ENCODE measurements at places on chromosomes 6 and 20. TPM values are rescaled to one million over a fixed set of nuclear protein-coding genes. Genes with fewer than 3 reads are reported as not detected.

APCDD1L gene
- 1.8 TPM for polyA plus RNA-seq

RUNX2 gene
- 0.38 TPM for polyA plus RNA-seq

GRCh38 chr6:8027965-8028651, 36.1 kb downstream of the BLOC1S5 start:
- DNase-seq = no peak

- no peak for DNase-seq
These were observed 106.2 kb downstream of the TULP4 start for GRCh38 chr6:158418501-158418900.

- no peak for DNase-seq
These were observed 46.9 kb upstream of the ARMC2 start for GRCh38 chr6:108801366-108801765.

DNA sequence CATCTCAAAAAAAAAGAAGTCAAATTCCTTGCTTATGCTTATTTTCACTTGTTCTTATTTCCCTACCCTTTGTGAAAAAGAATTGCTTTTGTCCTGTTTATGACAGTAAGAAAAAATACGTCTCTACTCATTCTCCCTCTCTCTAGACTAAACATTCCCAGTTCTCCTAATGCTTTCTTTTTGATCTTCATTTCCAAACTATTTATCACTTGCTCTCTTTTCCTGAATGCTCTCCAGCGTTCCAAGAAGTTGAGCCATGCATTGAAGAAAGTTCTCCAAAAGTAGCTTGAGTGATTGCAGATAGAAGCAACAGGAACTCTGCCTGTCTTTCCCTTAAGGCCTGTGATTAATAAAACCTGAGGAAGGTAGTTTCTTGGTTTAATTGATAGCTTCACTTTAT, 53.1 kb upstream of the TMEM170B start:
- no peak for DNase-seq

- no peak for DNase-seq
These were observed 1.7 kb upstream of the RTEL1 start for GRCh38 chr20:63656451-63656850.

PRPH2 gene
- polyA plus RNA-seq = 0.23 TPM

DNA sequence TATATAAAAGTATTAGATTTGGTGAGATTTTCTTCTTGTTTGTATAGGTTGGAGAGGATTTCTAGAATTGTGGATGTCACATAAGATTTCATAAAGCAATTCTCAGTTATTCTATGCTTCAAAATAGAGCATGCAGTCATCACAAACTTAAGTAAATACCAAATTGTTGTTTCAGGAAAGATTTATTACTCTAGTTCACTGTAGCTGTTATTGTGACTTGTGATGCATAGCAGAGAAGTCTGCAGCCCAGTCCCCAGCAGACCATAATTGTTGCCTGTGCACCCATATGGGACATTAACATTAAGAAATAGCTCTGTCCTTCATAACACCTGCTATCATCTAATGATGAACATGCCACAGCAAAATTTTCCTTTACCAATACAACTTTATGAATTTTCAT, 228.0 kb upstream of the FAM83B start:
- DNase-seq = no peak

- no peak for DNase-seq
These were observed 150.4 kb downstream of the BTBD3 start for GRCh38 chr20:12068121-12068520.

DNA sequence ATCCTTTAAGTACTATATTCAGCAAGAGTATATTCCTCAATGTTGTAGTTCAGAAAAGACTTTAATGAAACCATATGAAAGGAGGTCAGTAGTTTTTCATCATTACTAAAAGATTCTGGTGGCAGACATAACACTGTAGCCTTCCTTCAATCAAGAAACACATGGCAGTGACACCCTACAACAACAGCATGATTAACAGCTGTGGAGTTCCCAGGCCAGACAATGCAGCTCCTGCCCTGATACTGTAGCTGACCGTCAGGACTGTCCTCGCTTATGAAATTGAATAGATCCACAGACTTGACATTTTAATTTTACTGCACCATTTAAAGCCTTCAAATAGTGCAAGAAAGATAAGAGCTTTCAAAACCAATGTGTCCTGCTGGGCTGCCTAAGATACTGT, 43.6 kb downstream of the USP45 start:
- DNase-seq = no peak

WASF1 gene
- polyA plus RNA-seq = 35.5 TPM

- no peak for DNase-seq
These were observed 909 bp upstream of the NUDT3 start for GRCh38 chr6:34393191-34393965.

DNA sequence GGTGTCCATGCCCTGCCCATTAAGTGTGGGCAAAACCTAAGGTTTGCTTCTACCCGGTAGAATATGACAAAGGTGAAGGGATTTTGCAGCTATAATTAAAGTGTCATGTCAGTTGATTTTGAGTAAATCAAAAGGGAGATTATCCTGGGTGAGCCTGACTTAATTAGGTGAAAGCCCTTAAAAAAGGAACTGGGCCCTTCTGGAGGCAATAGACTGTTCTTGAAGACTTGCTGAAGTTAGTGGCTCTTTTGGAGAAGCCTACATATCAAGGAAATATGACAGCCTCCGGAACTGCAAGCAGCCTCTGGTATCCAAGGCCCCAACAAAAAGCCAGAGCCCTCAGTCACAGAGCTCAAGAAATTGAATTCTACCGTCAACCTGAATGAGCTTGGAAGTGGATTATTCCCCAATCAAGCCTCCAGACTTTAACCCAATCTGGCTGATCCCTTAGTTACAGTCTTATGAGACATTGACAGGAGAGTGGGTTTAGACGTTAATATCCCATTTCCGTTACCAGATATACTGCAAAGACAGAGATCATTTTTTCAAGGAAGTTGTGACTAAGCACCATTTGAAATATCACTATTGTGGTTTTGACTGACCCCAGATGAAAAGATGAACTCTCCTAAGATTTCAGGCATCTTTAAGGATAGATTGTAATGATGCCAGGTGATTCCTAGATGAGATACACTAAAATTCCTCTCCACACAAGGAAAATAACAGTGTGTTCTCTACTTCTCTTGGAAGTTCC, 303.4 kb downstream of the PLCB1 start:
- no peak for DNase-seq

RAB44 gene
- 0.03 TPM for polyA plus RNA-seq

DNA sequence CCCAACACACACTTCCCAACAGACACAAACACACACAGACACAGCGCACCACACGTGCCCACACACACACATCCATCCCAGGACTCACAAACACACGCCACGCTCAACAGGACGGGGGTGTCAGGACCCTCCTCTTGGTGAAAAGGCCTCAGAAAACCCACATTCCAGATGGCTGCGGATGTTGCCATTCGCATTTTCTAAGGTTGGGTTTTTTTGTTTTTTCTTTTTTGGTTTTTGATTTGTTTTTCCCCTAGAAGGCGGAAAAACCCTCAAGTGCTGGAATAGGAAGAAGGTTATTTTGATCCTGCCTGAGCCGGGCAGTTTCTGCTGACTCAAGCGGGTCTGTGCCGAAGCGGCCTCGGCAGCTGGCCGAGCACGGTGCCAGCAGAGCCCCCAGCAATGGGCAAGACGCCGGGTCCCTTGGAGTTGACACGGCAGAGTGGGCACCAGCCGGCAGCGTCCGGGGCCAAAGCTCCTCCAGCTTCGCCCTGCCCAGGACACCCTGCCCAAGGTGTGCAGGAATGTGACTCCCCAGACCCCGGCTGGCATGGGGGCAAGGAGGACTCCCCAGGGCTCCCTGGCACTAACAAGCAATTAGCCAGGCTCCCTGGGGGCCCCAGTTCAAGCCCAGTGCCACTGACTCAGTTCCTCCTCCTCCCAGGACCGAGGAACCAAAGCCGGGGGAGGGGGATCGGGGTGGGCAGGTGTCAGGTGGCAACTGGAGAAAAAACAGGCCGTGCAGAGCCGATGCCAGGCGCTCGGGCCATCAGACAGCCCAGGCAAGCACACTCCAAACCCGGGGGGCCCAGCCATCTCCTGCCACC, 40.9 kb upstream of the ZBP1 start:
- DNase-seq = peak; percentile 42

MEP1A gene
- 0.06 TPM for polyA plus RNA-seq

- peak; percentile 10 for DNase-seq
These were observed 212.5 kb upstream of the SUPT3H start for GRCh38 chr6:45590226-45590625.

GRCh38 chr6:166739976-166740318, 112.9 kb upstream of the RPS6KA2 start:
- no peak for DNase-seq

- no peak for DNase-seq
These were observed 251.6 kb downstream of the PHF3 start for GRCh38 chr6:63887002-63887751.

GRCh38 chr20:23612396-23612795, 6.7 kb upstream of the CST9 start:
- DNase-seq = no peak
